Aorta (tissue), 5 donors: ENCODE measurements at places on chromosomes 6 and 20. TPM values are rescaled to one million over a fixed set of nuclear protein-coding genes. Genes with fewer than 3 reads are reported as not detected.

GRCh38 chr20:415820-416322, 7.8 kb downstream of the RBCK1 start:
- no peaks in the 10 kb centered on the region for H3K4me1 ChIP-seq
- no peaks in the 10 kb centered on the region for H3K36me3 ChIP-seq
- H3K27ac ChIP-seq, result no peak overlapping the region
- no peak for DNase-seq

GRCh38 chr6:156957931-156958547, 180.9 kb downstream of the ARID1B start:
- no peak overlapping the region for H3K4me3 ChIP-seq
- H3K27ac ChIP-seq, result no peak overlapping the region
- H3K4me1 ChIP-seq, result no peaks in the 10 kb centered on the region

DNA sequence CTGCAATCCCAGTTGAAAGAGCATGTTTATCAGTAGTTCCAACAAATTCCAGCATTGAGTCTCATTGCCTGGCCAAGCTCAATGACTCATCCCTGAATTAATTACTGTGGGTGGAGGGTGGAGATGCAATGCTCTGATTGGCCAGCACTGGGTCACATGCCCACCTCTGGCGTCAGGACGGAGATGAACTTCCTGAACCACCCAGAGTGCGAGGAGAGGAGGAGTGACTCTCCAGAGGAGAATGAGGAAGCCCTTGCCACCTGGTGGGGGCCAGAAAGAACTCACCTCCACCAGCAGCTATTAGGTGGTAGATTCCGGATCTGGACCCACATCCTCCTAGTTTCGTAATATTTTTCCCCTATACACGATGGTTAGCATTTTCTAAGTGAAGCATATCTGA, 283.9 kb downstream of the TBC1D7 start:
- DNase-seq, result peak; percentile 73
- H3K4me1 ChIP-seq, result peaks cover 2% of the 10 kb centered on the region
- no peaks in the 10 kb centered on the region for H3K36me3 ChIP-seq
- no peaks in the 10 kb centered on the region for H3K27me3 ChIP-seq
- no peak overlapping the region for H3K27ac ChIP-seq

DNA sequence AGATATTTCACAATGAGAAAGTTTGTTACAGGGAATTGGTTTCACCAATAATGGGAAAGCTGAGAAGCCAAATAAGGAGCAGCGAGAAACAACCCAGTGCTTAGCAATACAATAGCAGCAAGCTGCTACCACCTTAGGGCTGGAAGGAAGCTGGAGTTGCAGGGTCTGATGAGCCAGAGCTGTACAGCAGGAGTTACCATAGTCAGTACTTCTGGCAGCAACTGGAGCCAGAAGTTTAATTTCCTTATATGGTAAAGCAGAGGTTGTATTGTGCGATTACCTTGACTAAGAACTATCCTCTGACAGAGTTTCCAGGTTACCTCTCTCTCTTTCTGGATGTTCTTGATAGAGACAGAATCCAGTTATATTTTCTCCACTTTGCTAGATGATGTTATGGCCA, 137.1 kb upstream of the OLIG3 start:
- no peaks in the 10 kb centered on the region for H3K36me3 ChIP-seq
- no peak overlapping the region for H3K4me3 ChIP-seq
- H3K27ac ChIP-seq, result no peak overlapping the region
- no peak for DNase-seq
- H3K4me1 ChIP-seq, result no peaks in the 10 kb centered on the region

- H3K4me3 ChIP-seq, result no peak overlapping the region
- H3K27ac ChIP-seq, result peak overlapping the region; percentile 14
- no peaks in the 10 kb centered on the region for H3K27me3 ChIP-seq
- peak; percentile 42 for DNase-seq
- H3K4me1 ChIP-seq, result no peaks in the 10 kb centered on the region
Measured at GRCh38 chr6:3741477-3741871, 10.0 kb downstream of the PXDC1 start.

CD93 gene
- total RNA-seq, result 160 TPM

CDKN1A gene
- total RNA-seq, result 132 TPM

- H3K4me1 ChIP-seq, result no peaks in the 10 kb centered on the region
- DNase-seq, result no peak
- H3K36me3 ChIP-seq, result no peaks in the 10 kb centered on the region
- H3K4me3 ChIP-seq, result peak overlapping the region; percentile 67
- H3K27me3 ChIP-seq, result no peaks in the 10 kb centered on the region
Measured at GRCh38 chr20:3472105-3472504, 1.3 kb downstream of the ATRN start.

GDAP1L1 gene
- not detected for total RNA-seq

DNA sequence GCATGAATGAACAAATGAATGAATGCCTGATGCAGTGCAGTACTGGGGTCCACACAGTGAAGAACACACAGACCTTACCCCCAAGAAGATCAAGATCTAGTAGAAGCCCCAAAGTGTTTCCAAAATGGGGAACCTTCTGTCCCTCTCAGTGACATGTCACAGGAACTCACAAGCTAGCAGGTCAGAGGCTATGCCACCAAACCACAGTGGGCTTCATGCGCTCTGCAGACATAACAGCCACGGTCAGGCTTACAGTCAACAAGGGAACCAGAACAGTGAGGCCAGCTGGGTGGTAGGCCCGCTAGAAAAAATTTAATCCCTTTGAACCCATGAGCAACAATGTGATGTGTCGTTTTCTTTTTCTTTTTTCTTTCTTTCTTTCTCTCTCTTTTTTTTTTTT, 20.2 kb upstream of the ARFGEF2 start:
- no peaks in the 10 kb centered on the region for H3K36me3 ChIP-seq
- no peak for DNase-seq
- H3K4me3 ChIP-seq, result no peak overlapping the region
- no peaks in the 10 kb centered on the region for H3K27me3 ChIP-seq
- no peaks in the 10 kb centered on the region for H3K4me1 ChIP-seq

- DNase-seq, result no peak
- H3K27me3 ChIP-seq, result no peaks in the 10 kb centered on the region
- H3K4me1 ChIP-seq, result no peaks in the 10 kb centered on the region
- no peak overlapping the region for H3K4me3 ChIP-seq
- no peak overlapping the region for H3K27ac ChIP-seq
Measured at GRCh38 chr20:20020908-20021307, 3.7 kb downstream of the NAA20 start.

DNA sequence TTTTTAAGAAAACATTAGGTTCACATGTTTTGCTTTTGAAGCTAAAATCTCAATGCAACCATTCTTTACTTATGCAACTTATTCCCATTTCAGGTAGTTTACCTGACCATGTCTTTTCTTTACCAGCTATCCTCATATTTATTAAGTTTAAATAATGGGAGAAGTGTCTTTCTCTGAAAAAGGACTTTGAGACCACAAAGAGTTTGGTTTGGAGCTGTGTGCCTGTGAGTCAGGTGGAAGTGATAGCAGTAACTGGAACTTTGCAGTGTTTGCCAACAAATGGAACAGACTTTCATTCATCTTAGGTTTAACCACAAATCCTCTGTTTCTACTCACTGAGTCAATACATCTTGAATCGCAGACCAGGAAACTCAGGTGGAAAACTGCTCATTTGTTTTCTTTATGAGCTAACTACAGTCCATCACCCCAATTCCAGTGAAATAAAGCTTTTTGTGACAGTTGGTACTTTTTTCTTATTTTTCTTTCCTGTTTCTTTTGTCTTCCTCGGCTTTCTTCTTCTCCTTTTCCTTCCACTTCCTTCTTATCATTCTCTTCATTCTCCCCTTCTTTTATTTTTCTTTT, 148.3 kb upstream of the RIN2 start:
- DNase-seq, result no peak
- no peak overlapping the region for H3K4me3 ChIP-seq
- no peaks in the 10 kb centered on the region for H3K4me1 ChIP-seq
- H3K27ac ChIP-seq, result no peak overlapping the region

ALDH8A1 gene
- 1.6 TPM for total RNA-seq

DNA sequence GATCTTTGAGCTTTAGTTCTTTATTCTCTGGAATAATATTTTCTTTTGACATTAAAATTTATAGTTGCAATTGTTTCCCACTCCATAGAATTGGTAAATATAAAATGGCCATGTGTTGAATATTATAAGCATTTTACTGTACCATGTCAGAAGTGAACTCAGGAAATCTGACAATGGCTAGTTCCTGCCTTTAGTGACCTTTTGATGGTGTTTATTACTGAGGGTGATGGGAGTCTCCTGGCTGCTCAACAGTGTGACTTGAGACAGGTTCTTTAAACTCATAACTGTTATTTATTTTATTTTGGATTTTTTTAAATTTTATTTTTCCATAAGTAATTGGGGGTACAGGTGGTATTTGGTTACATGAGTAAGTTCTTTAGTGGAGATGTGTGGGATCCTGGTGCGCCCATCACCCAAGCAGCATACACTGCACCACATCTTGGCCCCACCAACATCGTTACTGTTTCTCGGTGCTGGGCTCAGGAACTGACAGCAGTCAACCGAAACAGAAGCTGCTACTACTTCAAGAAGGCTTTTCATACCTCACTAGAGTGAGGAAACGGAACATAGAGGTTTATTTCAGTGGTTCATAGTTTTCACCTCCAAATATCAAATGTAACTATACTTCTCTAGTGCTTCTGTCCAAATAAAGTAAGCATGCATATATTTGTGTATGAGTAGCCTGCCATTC, 90.4 kb downstream of the PLEKHG1 start:
- H3K4me1 ChIP-seq, result peaks cover 5% of the 10 kb centered on the region
- no peaks in the 10 kb centered on the region for H3K27me3 ChIP-seq
- H3K27ac ChIP-seq, result no peak overlapping the region

UST gene
- 21.5 TPM for total RNA-seq

DNA sequence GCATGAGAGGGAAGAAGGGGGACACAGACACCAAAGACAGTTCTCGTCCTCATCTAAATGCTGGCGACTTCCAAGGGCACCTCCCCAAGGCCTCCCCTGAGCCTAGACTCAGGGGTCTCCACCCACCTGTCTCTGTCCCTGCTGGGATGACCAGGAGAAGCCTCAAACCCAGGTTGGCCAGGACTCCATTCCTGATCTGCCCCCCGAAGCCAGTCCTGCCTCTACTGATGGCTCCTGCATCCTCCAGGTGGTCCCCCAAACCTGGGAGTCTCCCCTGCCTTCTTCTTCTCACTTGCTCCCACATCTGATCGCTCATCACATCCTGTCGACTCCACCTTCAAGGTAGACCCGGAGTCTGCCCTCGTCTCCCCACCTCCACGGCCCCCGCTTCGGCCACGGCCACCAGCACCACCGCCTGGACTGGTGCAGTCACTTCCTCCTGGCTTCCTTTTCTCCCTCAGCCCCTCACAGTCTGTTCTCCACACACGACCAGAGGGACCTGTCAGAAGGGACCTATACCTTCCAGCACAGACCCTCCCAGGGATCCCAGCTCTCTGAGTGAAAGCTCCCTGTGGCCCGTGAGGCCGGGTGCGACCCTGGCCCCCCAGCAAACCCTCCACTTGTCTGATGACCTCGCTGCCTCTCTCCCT, 92.1 kb downstream of the CEBPB start:
- H3K27me3 ChIP-seq, result no peaks in the 10 kb centered on the region
- H3K4me1 ChIP-seq, result no peaks in the 10 kb centered on the region
- no peak overlapping the region for H3K4me3 ChIP-seq
- no peak overlapping the region for H3K27ac ChIP-seq

GRCh38 chr20:61556673-61557072, 304.6 kb downstream of the CDH4 start:
- H3K27ac ChIP-seq, result no peak overlapping the region
- H3K36me3 ChIP-seq, result no peaks in the 10 kb centered on the region
- H3K4me3 ChIP-seq, result no peak overlapping the region

DNA sequence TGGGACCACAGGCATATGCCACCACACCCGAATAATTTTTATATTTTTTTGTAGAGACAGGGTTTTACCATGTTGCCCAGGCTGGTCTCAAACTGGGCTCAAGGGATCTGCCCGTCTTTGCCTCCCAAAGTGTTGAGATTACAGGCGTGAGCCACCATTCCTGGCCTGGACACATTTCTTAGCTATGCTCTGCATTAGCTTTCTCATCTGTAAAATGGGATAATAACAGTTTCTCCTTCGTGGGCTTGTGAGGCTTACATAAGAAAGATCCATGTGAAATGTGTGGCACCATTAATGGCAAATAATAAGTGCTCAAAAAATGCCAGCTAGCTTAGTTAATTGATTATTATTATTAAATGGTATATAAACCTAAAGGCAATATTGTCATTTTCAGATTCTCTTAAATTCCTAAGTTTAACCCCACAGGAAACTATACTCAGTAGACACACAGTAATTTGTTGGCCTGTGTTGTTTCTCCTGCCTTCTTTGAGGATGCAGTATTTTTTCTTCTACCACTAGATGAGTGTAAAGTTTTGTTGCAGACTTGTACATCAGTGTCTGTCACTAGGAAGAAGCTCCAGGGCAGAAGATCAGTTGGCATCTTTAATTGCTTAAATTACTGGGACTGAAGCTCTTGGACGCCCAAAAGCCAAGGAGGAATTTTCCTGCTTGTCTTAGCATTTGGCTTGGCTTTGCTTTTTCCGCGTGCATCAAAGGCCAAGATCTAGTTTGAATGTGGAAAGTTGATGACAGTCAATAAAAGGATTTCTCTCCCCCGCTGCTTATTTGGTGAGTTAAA, 162.3 kb upstream of the ZNF217 start:
- no peaks in the 10 kb centered on the region for H3K27me3 ChIP-seq
- no peaks in the 10 kb centered on the region for H3K4me1 ChIP-seq
- no peak for DNase-seq
- H3K4me3 ChIP-seq, result no peak overlapping the region
- no peaks in the 10 kb centered on the region for H3K36me3 ChIP-seq
- no peak overlapping the region for H3K27ac ChIP-seq

- H3K4me3 ChIP-seq, result no peak overlapping the region
- no peaks in the 10 kb centered on the region for H3K36me3 ChIP-seq
- H3K27ac ChIP-seq, result no peak overlapping the region
- no peaks in the 10 kb centered on the region for H3K27me3 ChIP-seq
Measured at GRCh38 chr6:148193063-148193680, 149.5 kb upstream of the SASH1 start.

LGSN gene
- not detected for total RNA-seq

- no peaks in the 10 kb centered on the region for H3K36me3 ChIP-seq
- no peak overlapping the region for H3K4me3 ChIP-seq
- no peak overlapping the region for H3K27ac ChIP-seq
- peak; percentile 72 for DNase-seq
- H3K4me1 ChIP-seq, result peaks cover 3% of the 10 kb centered on the region
Measured at GRCh38 chr20:25308671-25309394, 60.9 kb downstream of the PYGB start.

BAG2 gene
- 32.9 TPM for total RNA-seq

DNA sequence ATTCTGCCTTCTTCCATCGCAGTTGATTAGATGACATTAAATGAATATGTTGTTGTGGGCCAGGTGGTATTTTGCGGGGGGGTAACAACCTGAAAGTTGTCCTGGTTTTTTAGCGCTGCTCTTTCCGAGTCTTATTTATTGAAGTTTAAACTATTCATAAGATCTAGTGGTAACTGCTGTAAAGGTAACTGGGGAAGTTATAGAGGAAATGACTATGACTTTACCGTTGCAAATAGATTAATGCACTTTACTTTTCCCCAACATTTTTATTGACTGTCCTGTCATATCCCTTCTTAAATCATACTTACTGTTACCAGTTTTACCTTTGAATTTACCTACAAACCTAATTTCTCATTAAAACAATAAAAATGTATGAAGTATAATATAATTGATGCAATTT, 173.4 kb downstream of the ARID1B start:
- H3K4me3 ChIP-seq, result no peak overlapping the region
- H3K4me1 ChIP-seq, result peaks cover 4% of the 10 kb centered on the region
- DNase-seq, result no peak
- H3K27ac ChIP-seq, result no peak overlapping the region
- H3K36me3 ChIP-seq, result no peaks in the 10 kb centered on the region
- no peaks in the 10 kb centered on the region for H3K27me3 ChIP-seq

MOG gene
- total RNA-seq, result not detected

GRCh38 chr6:151101816-151102694, 137.7 kb upstream of the AKAP12 start:
- DNase-seq, result no peak
- H3K27ac ChIP-seq, result peak overlapping the region; percentile 73
- H3K36me3 ChIP-seq, result no peaks in the 10 kb centered on the region
- H3K4me1 ChIP-seq, result peaks cover 5% of the 10 kb centered on the region

TRIM31 gene
- total RNA-seq, result not detected
